ENCODE measurements at places on chromosomes 1 and 21.

DNA sequence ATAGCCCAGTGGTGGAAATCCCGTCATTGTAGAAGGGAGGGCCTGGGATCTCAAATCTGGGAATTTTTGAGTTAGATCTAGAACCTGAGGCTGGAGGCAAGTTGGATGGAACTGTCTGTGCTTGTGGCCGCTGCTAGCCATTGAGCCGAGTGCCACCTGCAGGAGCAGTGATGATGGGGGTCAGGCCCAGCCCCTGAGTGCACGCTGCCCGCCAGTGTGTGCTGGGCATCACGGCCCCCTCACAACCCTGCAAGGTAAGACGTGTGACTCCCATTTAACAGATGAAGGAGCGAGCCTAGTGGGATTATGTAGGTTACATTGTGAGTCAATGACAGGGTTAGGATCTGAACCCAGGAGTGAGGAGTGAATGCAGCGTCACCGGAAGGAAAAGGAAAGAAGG, 407.2 kb downstream of the CAMTA1 start:
- no peak for DNase-seq

DNA sequence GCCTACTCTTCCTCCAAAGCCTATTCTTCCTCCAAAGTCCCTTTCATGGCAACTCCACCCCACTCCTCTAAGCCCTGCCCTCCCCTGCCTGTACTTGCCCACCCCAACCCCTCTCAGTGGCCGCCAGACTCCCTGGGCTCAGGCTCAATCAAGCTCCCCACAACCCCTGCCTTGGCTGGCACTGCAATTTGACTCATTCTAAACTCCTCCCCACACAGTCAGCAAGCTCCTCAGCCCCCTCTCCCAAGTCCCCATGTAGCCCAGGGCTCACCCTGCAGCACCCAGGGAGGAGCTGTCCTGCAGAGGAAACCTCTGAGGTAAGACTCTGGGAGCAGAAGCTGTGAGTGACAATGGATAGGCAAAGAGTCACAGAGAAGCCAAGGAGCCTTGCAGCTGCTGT, 3.6 kb upstream of the VSIG8 start:
- DNase-seq: no peak

GRCh38 chr1:66925944-66926343, 1.2 kb downstream of the MIER1 start:
- DNase-seq: no peak

DNA sequence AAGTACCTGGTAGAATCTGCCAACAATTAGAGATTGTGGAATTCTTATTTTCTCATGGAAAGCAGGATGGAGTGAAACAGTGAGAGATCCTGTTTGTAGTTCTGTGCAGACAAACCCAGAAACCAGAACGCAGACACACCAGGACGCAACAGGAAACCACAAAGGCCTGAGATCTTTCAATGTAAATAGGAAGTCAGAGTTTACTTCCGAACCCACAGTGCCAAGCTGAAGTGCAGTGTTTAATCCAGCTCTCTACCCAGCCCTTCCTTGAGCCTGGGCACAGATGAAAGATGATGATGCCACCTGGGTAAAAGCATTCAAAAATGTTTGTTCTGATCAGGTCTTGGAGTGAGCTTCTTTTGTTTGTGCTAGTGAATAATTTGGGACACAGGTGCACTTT, 244.2 kb upstream of the HOOK1 start:
- peak; percentile 26 for DNase-seq

DNA sequence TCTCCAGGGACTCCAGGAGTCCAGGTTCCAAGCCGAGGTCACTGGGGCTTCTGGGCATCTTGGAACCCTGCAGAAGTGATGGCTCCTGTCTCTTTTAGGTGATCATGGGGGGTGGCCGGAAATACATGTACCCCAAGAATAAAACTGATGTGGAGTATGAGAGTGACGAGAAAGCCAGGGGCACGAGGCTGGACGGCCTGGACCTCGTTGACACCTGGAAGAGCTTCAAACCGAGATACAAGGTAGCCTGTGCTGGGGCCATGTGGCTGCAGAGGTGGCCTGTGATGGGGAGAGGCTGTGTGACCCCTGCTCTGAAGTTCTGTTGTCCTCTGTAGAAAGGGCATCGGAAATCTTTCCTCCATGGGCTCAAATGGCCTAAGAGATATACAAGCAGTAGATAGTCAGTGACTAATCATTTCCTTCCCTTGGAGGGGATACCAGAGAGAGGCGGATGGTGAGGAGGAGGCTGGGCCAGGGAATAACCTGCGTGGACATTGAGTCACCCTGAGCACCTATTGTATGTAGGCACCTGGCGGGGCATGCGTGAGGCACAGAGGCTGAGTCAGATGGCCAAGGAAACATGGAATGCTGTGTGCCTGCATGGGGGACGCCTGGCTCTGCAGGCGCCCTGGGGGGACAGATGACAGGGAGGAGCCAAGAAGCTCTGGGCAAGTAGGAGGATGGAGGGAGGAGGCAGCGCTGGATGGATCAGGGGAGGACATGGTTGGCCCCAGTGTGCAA, 59.0 kb downstream of the ALPL start:
- no peak for DNase-seq

GRCh38 chr1:157137408-157138219, 581 bp downstream of the ETV3 start:
- DNase-seq: no peak

GRCh38 chr1:152745289-152745704, 12.5 kb upstream of the KPRP start:
- no peak for DNase-seq

DNA sequence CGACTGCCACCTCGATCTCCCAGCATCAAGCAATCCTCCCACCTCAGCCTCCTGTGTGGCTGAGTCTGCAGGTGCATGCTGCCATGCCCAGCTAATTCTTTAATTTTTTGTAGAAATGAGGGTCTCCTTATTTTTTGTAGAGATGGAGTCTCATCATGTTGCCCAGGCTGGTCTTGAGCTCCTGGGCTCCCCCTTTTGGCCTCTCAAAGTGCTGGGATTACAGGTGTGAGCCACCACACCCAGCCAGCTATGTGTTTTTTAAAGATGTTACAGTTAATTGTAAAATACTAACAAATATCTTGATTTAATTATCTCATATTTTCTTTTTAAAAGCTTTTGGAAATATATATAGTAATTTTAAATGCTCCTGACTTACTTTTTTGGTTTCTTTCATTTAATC, 181.3 kb upstream of the DMRTA2 start:
- DNase-seq: no peak

DNA sequence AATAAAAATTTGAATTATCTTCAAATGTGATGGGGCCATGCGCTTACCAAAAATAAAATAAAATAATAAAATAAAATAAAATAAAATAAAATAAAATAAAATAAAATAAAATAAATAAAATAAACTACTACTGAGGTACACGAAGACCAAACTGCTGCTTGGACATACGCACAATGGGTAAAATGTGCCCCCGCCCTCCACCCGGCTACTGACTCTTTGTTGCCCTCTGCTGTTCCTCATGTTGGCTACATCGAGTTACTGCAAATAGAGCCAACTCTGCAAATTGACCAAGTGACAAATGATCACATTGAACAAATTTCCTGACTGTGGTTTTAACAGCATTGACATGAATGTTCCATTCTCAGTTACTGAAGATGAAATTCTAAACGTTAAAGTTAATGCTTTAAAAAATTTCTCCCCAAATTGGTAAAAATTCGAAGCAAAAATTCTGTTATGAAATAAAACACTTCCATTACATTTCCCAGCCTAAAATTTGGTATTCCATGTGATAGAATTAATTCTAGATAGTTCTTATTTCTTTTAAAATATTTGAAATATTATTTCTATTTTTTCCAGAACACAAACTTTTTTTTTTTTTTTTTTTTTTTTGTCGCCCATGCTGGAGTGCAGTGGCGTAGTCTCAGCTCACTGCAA, 18.8 kb upstream of the MAP1LC3C start:
- peak; percentile 14 for DNase-seq

GRCh38 chr1:119327094-119327449, 41.5 kb upstream of the HAO2 start:
- no peak for DNase-seq

GRCh38 chr1:110485725-110486124, 33.2 kb downstream of the KCNA10 start:
- no peak for DNase-seq

- DNase-seq: no peak
Measured at GRCh38 chr1:8586438-8586837, 231.0 kb downstream of the RERE start.
